ENCODE measurements at places on chromosomes 12 and 14.

- DNase-seq, result no peak
Observed at GRCh38 chr12:57224973-57225679, 4.4 kb upstream of the SHMT2 start.

DNA sequence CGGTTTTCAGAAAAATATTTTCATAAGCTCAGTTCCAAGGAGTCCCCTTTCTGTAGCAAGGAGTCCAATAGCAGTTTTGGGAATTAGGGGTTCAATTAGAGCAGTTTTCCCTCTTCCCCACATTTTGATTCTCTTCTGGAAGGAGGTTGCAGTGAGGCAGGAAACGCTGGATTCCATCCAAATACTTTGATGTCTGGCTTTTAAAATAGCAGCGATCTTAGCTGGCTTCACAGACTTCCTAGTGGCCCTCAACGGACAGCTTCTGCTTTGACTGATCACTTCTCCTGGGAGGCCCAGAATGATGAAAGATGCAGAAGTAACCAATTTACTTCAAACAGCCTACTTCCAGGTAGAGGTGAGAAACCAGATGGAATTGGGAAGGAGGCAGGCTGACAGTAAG, 63.1 kb downstream of the C12orf75 start:
- DNase-seq, result no peak

GRCh38 chr14:92960706-92961566, 38.0 kb downstream of the CHGA start:
- DNase-seq, result no peak

DNA sequence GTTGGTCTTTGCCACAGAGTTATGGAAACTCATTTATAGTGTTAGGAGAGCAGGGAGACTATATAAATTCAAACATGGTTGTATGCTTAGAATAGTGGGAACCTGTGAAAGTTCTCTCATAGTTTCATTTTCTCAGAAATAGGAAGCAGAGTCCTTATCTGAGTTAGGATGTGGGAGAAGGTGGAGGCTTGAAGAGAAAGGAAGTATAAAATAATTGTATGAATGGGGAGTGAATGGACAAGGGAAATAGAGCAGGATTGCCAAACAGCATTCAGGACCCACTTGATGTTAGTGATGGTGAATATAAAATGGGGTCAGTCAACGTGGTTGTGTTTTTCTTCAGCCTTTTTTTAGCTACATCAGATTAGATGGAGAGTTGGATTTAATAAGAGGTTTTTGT, 34.0 kb upstream of the TPH2 start:
- DNase-seq, result no peak

GRCh38 chr12:39157696-39158342, 252.4 kb upstream of the CPNE8 start:
- no peak for DNase-seq

GRCh38 chr14:91154851-91155625, 41.2 kb downstream of the DGLUCY start:
- peak; percentile 95 for DNase-seq

DNA sequence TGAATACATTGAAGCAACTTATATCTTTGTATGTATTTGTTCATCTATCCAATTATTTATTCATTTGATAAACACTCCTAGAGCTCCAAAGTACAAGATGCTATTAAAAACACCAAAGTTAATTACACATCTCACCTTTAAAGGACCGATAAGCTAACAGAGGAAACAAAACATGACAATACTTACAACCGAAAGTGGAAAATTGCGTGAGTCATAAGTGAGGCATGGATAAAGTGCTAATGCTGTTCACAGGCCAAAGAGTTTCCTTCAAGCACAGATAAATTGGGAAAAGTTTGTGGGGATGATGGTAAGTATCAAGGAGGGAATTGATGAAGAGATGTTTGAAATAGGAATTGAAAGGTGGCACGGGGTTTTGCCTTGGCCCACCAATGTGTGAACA, 172.8 kb upstream of the KITLG start:
- no peak for DNase-seq

DNA sequence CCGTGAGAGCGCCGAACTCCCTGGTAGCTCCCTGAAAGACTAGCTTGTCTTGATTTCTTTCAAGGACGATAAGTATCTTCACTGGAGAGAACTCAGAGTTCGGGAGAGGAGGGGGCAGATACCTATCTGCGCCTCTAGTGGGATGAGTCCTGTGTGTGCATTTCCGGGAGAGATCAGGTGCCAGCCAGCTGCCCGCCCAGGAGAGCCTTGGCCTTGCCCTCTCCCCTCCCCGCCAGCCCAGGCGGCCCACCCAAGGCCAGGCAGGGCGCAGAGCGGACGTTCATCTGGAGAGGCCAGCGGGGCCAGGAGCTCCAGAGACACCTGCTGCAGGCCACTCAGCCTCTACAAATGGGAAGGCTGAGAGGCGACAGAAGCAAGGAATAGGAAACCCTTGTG, 1.0 kb downstream of the CD9 start:
- DNase-seq, result peak; percentile 79

DNA sequence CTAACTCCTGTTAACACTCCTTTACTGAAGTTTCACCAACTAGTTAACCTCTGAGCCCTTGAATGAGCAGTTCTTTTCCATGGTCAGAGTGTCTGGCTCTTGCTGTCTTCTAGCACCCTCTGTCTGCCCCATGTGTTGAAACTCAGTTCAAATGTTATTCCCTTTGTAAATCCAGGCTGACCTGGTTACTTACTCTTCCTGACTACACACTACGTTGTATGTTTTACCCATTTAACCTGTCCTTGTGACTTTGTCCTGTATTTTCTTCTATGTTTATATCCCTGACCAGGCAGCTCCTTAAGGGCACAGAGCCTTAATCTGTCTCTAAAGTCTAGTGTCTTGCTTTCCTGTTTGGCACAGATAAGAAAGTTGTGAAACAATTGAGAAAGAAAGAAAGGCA, 389.0 kb upstream of the RPL10L start:
- no peak for DNase-seq

DNA sequence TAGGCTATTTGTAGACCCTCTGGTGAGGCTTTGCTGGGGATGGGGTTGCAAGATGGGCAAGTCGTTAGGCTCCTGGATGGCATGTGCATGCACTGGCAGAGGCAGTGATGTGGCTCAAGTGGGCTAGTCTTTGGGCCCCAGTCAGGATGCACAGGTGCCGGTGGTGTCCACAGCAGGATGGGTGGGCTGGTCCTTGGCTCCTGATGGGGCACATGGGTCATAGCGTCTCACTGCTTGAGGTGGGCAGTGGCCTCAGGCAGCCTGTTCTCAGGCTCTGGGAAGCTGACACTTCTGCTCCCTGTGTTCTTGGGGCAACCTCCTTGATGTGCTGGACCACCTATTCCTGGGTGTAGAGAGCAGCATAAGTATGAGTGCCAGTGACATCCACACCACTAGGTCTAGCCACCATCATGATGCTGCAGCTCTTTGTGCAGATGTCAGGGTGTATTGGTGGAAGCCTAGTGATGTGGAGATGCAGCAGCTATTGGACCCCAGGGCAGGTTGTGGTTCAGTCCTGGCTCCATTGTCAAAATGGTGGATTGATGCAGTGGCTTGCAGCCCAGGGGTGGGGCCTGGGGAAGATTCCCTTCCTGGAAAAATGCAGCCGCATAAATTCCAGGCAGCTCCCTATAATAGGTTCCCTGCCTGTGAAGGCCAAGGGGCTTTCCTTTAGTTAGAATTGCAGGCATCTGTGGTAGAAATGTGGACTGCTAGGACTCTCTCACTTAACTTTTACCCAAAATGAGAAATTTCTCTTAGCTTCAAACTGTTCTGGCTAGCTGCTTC, 742.5 kb upstream of the MDGA2 start:
- no peak for DNase-seq

GRCh38 chr14:57392830-57393229, 2.4 kb downstream of the NAA30 start:
- DNase-seq, result no peak

DNA sequence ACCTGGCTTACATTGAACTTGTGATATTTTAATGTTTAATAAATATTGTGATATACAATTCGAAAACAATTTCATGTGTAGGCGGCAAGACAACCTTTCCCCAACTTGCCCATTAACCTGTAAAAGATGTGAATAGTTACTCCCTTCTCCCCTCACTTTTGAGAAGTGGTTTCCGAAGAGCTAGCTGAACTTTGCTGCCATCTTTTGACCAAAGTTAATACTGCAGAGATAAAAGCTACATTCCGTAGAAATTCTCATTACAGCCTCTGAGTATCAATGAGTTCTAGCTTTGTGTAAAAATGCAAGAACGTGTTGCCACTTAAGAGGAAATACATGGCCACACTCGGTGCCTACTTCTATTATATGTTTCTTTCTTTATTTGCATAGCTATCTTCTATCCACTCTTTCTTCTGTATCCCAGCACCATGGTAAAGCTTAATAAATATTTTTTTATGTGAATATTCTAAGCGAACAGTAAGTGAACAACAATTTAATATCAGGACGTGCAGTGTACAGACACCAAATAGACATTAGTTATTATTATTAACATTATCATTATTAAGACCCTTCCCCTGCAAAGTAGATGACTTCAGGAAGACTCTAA, 105.1 kb upstream of the TMEM260 start:
- no peak for DNase-seq

- DNase-seq, result no peak
Observed at GRCh38 chr14:104239861-104240301, 101.5 kb downstream of the KIF26A start.

GRCh38 chr12:82931349-82932116, 244.8 kb downstream of the TMTC2 start:
- DNase-seq, result no peak

- DNase-seq, result peak; percentile 47
Observed at GRCh38 chr12:122421187-122421820, 1.2 kb downstream of the CLIP1 start.

DNA sequence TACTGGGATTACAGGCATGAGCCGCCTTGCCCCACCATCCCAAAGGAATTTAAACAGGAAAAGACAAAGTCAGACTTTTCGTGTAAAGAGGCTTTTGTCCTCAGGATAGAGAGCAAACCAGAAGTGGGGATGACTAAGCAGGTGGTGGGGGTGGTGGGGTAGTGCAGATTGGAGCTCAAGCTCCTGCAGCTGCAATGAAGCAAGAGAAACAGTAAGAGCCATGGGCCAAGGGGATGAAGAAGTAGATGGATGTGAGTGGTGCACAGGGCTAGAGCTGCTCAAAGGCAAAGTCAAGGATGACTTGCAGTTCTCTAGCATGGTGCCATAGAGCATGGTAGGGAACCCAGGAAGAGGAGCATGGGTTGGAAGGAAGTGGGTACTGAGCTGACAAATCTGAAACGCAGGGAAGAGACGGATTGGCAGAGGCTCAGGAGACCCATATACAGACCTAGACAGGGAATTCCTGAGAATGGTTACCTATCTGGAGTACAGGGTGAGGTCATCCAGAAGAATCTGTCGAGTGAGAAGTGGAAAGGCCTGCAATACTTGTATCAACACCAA, 11.4 kb upstream of the RNF34 start:
- DNase-seq, result no peak

DNA sequence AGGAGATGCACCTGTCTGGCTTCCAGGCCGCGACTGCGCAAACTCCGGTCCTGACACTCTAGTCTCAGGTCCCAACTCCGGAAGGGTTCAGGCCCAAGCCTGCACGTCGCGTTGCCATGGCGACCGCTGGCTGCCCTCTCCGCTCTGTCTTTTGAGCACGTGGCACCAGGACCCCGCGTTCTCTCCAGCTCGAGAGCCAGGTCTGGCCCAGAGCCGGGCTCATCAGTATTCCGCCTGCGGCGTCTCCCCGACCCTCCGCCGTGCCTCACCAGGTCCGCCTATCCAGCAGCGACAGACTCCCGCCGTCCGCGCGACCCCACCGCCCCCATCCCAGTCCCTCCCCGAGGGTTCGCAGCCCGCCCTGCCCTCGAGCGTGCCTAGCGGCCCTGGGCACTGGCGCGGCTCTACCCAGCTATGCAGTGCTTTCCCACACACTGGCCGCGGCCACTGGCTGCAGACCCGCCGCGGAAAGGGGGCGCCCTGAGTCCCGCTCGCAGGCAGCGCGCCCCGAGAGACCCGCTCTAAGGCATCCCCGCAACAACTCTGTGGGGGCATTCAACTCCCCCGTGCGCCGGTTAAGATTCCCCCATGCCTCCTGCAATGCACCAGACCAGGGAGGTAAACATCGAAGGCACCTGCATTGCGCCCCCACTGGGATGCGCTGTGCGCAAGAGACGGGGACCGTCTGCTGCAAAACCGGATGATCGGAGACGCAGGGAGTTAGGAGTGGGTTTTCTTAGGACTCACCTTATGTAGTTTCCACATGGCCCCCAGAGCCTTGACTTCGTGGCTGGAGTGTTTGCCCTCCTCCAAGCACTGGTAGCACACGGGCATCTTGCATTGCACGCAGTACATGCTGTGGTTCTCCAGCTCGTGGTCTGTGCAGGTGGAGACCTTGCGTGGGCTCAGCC, 1.3 kb downstream of the TRIM9 start:
- peak; percentile 33 for DNase-seq

DNA sequence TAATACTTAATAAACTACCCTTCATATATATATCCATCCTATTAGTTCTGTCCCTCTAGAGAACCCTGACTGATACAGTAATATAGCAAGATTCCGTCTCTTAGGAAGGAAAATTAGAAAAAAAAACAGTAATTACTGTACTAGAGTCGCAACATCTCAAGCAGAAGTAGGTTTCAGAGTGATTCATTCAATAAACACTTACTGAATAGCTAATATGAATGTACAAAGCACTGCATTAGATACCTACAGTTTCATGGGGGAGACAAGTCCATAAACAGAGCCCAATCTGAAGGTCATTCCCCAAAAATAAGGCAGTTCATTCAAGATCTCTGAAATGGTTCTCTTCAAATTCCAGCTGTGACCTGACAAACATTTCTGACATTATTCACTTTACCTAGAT, 9.9 kb downstream of the CERS5 start:
- no peak for DNase-seq

DNA sequence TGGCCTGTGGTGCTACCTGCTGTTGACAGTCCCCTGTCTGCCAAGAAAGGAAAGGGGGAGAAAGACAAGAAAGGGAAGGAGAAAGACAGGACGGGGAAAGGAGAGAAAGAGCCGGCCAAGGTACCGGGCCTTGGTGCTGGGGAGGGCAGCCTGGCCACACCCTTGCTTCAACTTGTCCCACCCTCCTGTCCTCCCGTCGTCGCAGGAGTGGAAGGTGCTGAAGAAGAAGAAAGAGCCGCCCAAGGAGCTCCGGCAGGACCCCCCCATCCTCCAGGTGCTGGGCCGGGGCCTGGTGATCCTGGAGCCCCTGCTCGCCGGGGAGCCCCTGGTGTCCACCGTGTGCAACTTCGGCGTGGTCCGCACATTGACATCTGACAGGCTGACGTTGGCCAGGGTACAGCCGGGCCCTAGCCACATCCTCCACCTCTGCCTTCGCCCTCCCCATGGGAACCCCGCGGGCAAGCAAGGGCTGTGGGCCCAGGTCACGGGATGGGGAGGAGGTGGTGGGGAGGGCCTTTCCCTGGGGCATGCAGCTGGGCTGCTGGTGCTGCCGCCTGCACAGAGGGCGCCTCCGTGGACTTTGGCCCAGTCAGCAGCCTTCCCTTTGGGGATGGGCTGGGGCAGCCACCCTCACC, 2.9 kb upstream of the B3GNT4 start:
- no peak for DNase-seq

DNA sequence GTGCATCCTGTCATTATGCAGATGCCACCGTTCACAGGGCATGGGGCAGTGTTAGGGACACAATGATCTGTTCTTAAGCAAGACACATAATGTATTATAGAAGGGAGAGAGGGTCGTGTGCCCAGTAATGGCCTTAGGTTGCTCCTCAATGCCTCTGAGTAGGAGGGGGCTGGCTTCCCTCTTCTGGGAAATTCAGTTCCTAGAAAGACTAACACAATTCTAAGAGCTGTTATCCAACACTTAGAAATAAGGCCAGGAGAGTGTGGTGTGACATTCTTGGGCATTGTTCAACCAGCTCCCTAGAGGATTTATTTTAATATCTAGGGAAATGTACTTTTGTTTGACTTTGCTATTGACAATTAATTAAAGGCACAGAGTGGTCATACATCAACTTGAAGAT, 118.5 kb downstream of the ADCK1 start:
- DNase-seq, result no peak
